Mesendoderm (in vitro differentiated cells): ENCODE measurements at places on chromosomes 7 and 10.

DNA sequence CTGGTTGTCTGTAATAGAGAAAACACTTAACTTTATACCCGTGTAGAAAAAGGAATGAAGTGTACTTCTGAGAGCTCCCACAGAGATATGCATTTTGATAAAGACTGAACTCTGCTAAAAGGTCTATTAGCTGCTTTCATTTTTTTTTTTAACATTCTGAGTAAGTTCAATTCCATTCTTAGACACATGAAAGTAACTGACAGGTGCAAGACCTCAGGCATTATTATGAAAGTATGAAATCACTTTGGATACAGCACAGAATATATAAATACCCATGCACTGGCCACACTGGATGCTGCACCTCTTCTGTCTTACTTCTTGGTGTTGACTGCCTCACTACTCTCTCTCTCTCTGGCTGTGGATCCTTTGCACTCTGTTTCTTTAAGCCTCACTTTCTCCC is 46.2 kb downstream of the VWDE start:
- no peaks in the 10 kb centered on the region for H3K36me3 ChIP-seq
- H3K27ac ChIP-seq: no peak overlapping the region
- H3K4me3 ChIP-seq: no peak overlapping the region
- no peak for DNase-seq

DNA sequence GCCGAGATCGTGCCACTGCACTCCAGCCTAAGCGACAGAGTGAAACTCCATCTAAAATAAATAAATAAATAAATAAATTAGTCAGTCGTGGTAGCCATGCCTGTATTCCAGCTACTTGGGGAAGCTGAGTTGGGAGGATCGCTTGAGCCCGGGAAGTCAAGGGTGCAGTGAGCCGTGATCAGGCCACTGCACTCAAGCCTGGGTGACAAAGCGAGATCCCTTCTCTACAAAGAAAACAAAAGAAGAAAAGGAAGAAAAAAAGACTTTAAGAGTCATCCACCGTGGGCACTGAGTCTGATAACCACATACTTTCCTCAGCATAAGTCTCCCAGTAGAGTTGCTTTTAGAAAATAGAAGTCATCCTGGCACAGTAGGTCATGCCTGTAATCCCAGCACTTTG is 2.6 kb downstream of the TMEM254 start:
- DNase-seq: no peak
- H3K36me3 ChIP-seq: peaks cover 2% of the 10 kb centered on the region
- no peak overlapping the region for H3K4me3 ChIP-seq
- H3K27ac ChIP-seq: no peak overlapping the region

DNA sequence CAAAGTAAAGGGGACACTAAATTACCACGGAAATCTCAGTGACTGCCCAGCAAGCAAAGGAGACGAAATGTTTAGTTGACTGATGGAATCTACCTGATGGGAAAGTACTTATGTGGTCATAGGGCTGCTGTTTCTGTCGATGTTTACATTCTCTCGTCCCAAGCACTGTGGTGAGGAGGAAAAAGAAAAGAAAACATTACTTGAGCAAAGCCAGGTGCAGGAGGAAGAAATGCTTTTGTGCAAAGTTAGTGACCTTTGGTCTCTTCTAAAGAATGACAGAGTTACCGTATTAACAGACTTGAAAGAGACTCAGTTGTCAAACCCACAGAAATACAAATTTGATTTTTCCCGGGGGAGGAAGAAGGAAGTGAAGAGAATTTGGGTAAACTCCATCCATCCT is 43.3 kb upstream of the FMC1 start:
- DNase-seq: no peak
- H3K27me3 ChIP-seq: no peaks in the 10 kb centered on the region
- no peaks in the 10 kb centered on the region for H3K4me1 ChIP-seq
- H3K4me3 ChIP-seq: no peak overlapping the region
- no peak overlapping the region for H3K27ac ChIP-seq

- no peak overlapping the region for H3K4me3 ChIP-seq
- DNase-seq: no peak
- H3K4me1 ChIP-seq: no peaks in the 10 kb centered on the region
- no peaks in the 10 kb centered on the region for H3K36me3 ChIP-seq
Observed at GRCh38 chr7:94177441-94177840, 173.3 kb upstream of the BET1 start.

GRCh38 chr10:72320676-72321247 is 34.0 kb downstream of the DNAJB12 start:
- no peaks in the 10 kb centered on the region for H3K27me3 ChIP-seq
- peak overlapping the region; percentile 85 for H3K27ac ChIP-seq
- peak; percentile 99 for DNase-seq
- peaks cover 13% of the 10 kb centered on the region for H3K4me1 ChIP-seq

DNA sequence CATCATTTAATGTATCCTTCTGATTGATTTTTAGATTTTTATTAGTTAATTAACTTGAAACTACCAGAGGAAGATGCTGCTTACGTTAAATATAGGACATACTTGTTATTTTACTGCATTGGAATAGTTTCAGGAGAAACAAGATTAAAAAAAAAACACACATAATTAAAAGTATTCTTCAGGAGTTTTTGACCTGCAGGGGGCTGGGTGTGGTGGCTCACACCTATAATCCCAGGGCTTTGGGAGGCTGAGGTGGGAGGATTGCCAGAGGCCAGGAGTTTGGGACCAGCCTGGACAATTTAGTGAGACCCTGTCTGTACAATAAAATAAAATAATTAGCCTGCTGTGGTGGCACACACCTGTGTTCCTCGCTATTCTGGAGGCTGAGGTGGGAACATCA is 10.7 kb downstream of the CBLL1 start:
- peaks cover 9% of the 10 kb centered on the region for H3K36me3 ChIP-seq
- H3K4me1 ChIP-seq: no peaks in the 10 kb centered on the region
- H3K4me3 ChIP-seq: no peak overlapping the region
- peak; percentile 11 for DNase-seq
- no peak overlapping the region for H3K27ac ChIP-seq

GRCh38 chr7:135731-136645 is 56.4 kb upstream of the FAM20C start:
- no peak overlapping the region for H3K4me3 ChIP-seq
- no peaks in the 10 kb centered on the region for H3K36me3 ChIP-seq
- no peaks in the 10 kb centered on the region for H3K4me1 ChIP-seq
- no peak for DNase-seq
- no peak overlapping the region for H3K27ac ChIP-seq

- DNase-seq: peak; percentile 48
- H3K4me1 ChIP-seq: no peaks in the 10 kb centered on the region
- H3K27ac ChIP-seq: peak overlapping the region; percentile 22
- H3K36me3 ChIP-seq: no peaks in the 10 kb centered on the region
- H3K27me3 ChIP-seq: no peaks in the 10 kb centered on the region
Observed at GRCh38 chr7:84144935-84145334, 49.7 kb downstream of the SEMA3A start.

DNA sequence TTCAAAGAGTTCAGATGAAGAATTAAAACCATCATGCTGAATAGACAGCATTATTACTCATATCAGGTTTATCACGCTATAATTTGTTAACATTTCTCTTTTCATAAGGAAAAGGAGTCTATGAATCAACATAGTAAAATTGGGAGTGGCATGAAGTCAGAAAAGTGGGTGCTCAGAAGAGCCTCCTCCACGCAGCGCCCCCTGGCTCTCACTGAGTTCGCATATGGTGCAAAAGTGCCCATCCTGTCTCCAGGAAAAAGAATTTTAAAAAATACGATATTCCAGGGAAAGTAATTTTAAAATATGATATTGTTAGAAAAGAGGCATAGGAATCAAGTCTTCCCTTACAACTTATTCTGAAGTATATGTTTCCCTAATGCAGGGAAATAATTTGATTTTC is 176.3 kb upstream of the TCERG1L start:
- no peak overlapping the region for H3K4me3 ChIP-seq
- H3K36me3 ChIP-seq: no peaks in the 10 kb centered on the region
- H3K4me1 ChIP-seq: no peaks in the 10 kb centered on the region
- no peaks in the 10 kb centered on the region for H3K27me3 ChIP-seq
- DNase-seq: no peak
- no peak overlapping the region for H3K27ac ChIP-seq

- H3K27me3 ChIP-seq: no peaks in the 10 kb centered on the region
- DNase-seq: no peak
- no peaks in the 10 kb centered on the region for H3K4me1 ChIP-seq
- H3K27ac ChIP-seq: no peak overlapping the region
- no peak overlapping the region for H3K4me3 ChIP-seq
- no peaks in the 10 kb centered on the region for H3K36me3 ChIP-seq
Observed at GRCh38 chr10:71448146-71448545, 51.4 kb downstream of the CDH23 start.

- DNase-seq: peak; percentile 72
- H3K27ac ChIP-seq: no peak overlapping the region
- H3K36me3 ChIP-seq: no peaks in the 10 kb centered on the region
- H3K4me3 ChIP-seq: no peak overlapping the region
- no peaks in the 10 kb centered on the region for H3K27me3 ChIP-seq
Observed at GRCh38 chr10:85786401-85786899, 580.1 kb downstream of the GRID1 start.

DNA sequence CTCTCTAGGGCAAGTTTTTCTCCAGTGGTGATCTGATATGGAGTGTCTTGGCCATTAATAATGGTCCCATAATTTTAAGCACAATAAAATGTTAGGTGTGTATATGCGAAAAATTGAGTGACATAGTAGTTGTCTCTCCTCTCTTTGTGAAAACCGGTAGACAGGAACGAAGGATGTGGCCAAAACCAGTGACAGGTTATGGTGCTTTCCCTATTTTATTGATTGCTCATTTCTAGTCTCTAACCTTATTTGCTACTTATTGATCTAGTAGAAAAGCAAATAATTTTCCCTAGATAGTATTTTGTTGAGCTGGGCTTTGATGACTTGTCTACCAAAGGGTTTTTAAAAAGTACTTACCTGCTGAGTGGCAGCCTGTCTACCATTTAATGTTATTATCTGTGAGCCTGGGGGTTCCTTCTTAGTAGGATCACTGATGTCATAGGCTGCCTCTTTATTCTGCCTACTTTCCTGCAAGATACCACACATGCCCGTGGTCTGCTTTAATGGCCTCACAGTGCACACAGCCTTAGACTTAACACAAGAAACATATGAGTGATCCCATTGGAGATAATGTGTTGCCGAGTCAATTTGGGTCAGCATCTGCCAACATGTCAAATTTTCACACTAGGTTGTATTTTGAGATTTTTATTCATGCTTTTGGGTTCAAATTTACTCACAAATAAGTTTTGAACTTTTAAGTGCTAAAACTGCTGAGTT is 100.0 kb downstream of the AUTS2 start:
- H3K27me3 ChIP-seq: no peaks in the 10 kb centered on the region
- DNase-seq: no peak
- H3K4me3 ChIP-seq: no peak overlapping the region

GRCh38 chr10:132714986-132715775 is 70.8 kb downstream of the NKX6-2 start:
- no peak overlapping the region for H3K27ac ChIP-seq
- H3K36me3 ChIP-seq: no peaks in the 10 kb centered on the region
- no peaks in the 10 kb centered on the region for H3K27me3 ChIP-seq
- no peak overlapping the region for H3K4me3 ChIP-seq

GRCh38 chr10:26777686-26778085 is 80.2 kb downstream of the PDSS1 start:
- DNase-seq: no peak
- H3K27me3 ChIP-seq: no peaks in the 10 kb centered on the region
- H3K27ac ChIP-seq: no peak overlapping the region
- H3K4me1 ChIP-seq: peaks cover 19% of the 10 kb centered on the region
- no peaks in the 10 kb centered on the region for H3K36me3 ChIP-seq

DNA sequence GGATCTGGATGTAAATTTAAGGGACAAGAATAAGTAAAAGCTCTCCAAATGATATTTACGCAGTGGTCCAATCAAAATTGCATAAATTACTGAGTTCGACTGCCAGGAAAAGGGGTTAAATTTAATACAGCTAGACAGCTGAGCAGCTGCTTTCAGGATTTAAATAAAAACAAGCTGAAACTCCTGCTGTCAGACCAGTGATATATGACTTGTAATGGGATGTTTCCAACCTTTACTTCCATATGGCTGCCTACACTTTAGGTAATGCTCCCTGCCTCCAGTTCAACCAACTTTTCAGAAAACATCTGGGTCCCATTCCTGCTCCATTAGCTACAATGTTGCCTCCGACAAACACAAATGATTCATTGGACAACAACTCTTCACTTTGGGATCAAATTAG is 326.3 kb upstream of the DGKB start:
- no peaks in the 10 kb centered on the region for H3K4me1 ChIP-seq
- no peak for DNase-seq
- H3K27ac ChIP-seq: no peak overlapping the region
- H3K36me3 ChIP-seq: no peaks in the 10 kb centered on the region
- H3K27me3 ChIP-seq: no peaks in the 10 kb centered on the region

GRCh38 chr7:22235134-22235533 is 121.8 kb downstream of the RAPGEF5 start:
- H3K4me1 ChIP-seq: peaks cover 4% of the 10 kb centered on the region
- H3K36me3 ChIP-seq: no peaks in the 10 kb centered on the region
- DNase-seq: no peak
- H3K4me3 ChIP-seq: no peak overlapping the region
- H3K27ac ChIP-seq: no peak overlapping the region

DNA sequence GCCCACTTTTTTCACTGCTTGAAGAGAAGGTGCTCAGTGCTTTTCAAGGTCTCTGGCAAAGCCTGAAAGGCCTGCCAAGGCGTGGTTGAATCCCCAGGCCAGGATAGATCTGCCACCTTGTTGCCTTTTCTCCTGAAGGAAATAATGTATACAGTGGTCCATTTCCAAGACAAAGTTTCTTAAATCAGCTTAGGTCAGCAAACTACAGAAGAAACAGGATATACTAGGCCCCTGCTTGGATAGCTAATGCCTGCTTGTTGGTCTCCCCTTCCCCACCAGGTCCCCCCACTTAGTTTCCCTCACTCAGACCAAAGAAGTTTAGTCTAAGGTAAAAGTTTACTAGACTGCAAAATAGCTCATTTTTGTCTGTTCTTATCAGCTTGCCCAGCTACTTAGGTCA is 19.9 kb downstream of the COL17A1 start:
- H3K27me3 ChIP-seq: no peaks in the 10 kb centered on the region
- no peak overlapping the region for H3K27ac ChIP-seq
- H3K4me3 ChIP-seq: no peak overlapping the region
- no peak for DNase-seq
- H3K36me3 ChIP-seq: no peaks in the 10 kb centered on the region

GRCh38 chr10:13238271-13239077 is 4.3 kb upstream of the UCMA start:
- H3K4me3 ChIP-seq: no peak overlapping the region
- DNase-seq: no peak
- no peak overlapping the region for H3K27ac ChIP-seq
- no peaks in the 10 kb centered on the region for H3K27me3 ChIP-seq
- H3K4me1 ChIP-seq: no peaks in the 10 kb centered on the region

GRCh38 chr7:35820858-35821257 is 20.0 kb downstream of the SEPTIN7 start:
- H3K4me3 ChIP-seq: no peak overlapping the region
- peak; percentile 67 for DNase-seq
- no peaks in the 10 kb centered on the region for H3K27me3 ChIP-seq
- no peaks in the 10 kb centered on the region for H3K36me3 ChIP-seq

DNA sequence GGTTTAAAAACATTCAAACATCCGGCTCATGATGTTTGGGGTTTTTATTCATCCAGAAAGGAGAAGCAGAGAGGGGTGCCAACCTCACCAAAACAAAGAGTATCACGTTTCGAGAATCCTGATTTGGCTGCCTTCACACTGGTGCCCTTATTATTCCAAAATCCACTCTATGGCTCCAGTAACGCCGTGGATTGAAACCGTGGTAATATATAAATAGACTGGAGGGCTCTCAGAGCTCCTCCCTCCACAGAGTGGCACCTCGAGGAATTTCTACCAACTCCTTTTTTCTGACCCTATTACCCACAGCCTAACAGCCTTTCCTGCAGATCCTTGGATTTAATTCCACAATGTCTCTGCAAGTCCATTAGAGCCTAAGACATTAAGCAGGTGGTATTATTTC is 353.6 kb downstream of the CRPPA start:
- no peaks in the 10 kb centered on the region for H3K4me1 ChIP-seq
- no peak overlapping the region for H3K27ac ChIP-seq
- DNase-seq: no peak
- no peaks in the 10 kb centered on the region for H3K27me3 ChIP-seq
- no peaks in the 10 kb centered on the region for H3K36me3 ChIP-seq
